T-helper 2 cell (primary cell): ENCODE measurements at places on chromosomes 4 and X.
A peak's percentile ranks its signal among the peaks of the same experiment; 100 is the strongest.

- DNase-seq = no peak
Measured at GRCh38 chr4:44662623-44663005, 11.2 kb upstream of the YIPF7 start.

DNA sequence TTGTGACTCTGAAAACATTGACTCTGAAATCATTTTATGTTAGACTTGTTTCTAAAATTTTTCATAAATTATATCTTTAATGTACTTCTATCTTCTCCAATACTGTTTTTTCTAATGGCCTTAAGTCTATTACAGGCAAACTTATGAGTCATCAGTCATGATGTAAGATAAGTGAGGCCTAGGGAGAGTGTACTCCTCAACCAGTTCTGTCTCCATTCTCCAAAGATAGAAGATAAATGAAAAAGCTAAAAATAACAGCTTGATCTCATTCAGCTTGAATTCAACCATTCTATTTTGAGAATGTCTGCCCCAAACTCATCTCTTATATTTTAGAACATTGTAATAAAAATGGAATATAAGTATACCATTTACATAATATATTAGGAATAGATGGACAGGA, 34.5 kb downstream of the STBD1 start:
- no peak for DNase-seq

DNA sequence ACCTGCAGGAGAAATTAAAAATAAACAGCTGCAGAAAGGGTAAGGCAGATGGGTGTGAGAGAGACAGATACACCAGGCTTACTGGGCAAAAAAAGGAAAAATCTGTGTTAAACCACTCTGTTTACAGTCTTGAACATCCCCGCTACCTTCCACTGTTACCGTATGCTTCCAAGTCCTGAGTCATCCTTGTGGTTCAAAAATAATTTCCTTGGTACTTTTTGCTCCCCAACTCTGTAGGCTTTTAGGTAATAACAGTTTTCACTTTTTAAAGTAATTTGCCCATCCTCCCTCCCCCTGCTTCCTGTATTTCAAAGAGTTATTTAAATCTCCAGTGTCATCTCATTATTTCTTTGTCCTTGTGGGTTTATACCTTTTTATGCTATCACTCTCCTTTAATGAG, 210.1 kb upstream of the FAT4 start:
- no peak for DNase-seq

GRCh38 chrX:107117993-107118321, 665 bp downstream of the RBM41 start:
- DNase-seq = peak; percentile 17

GRCh38 chr4:8544741-8545438, 35.3 kb upstream of the GPR78 start:
- no peak for DNase-seq

GRCh38 chrX:3940000-3940610, 226.7 kb upstream of the PRKX start:
- peak; percentile 2 for DNase-seq

DNA sequence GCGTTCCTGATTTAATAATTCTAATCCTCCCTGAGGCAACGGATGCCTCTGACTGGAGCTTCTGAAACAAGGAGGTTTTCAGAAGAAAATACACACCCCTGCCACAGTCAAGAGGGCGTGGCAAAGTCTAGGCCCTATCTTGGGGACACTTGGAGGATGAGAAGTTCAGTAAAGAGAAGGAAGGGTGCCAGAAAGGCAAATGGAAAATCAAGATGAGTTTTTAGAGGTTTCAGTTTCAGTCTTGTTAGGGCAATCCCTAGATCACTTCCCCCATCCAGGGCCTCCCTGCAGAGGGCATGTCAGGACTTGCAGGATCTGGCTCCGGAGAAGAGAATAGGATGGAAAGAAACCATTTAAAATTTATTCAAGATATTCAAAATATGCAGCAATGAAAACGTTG, 28.5 kb upstream of the FGF2 start:
- DNase-seq = no peak

- no peak for DNase-seq
Measured at GRCh38 chr4:110510955-110511544, 35.1 kb downstream of the ENPEP start.

DNA sequence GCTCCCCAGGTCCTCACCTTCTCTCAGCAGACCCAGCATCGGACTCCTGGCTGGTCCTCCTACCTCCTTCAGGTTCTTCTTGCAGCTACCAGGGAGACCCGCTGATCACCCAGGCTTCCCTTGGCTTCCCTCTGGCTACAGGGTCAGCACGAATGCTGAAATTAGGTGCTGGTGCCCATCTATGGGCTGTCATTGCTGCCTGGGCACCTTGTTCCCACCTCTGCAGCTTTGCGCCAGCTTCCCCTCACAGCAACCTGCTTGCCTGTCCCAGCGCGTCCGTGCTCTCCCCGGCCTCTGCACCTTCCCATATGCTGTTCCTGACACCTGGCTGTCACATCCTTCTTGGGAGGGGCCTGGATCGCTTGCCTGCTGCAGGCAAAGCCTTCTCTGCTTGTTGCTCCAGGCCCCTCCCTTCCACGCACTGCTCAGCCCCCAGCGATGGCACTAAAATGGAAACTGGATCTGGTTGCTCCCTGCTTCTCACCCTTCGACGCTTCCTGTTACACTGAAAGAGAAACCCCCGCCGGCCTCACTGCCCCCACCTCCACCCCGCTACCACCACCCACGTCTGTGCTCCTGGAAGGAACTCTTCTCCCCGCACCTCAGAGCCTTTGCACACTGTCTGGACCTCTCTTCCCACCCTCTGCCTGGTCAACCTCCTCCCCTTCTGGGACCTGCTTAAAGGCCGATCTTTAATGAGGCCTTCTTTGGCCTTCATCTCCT, 22.2 kb downstream of the C4orf50 start:
- DNase-seq = no peak

DNA sequence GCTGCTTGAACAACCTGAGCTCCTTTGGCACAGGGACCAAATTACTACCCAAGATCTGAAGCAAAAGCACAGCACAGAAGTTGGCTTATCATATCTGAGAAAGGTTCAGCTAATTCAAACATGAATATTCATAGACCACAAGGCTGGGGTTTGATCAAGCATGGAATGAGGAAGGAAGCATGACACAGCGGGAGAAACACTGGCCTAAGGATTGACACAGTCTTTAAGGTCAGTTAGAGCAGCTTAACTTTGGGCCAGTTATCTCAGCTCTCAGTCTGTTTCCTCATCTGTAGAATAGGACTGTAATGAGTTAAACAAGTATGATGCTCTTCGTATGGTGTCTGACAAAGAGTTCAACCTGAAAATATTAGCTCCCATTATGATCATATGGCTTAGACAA, 88.5 kb upstream of the CBR4 start:
- DNase-seq = no peak

- DNase-seq = no peak
Measured at GRCh38 chrX:136652822-136653723, 5.1 kb downstream of the CD40LG start.

- DNase-seq = no peak
Measured at GRCh38 chr4:5033281-5033841, 14.1 kb upstream of the CYTL1 start.

DNA sequence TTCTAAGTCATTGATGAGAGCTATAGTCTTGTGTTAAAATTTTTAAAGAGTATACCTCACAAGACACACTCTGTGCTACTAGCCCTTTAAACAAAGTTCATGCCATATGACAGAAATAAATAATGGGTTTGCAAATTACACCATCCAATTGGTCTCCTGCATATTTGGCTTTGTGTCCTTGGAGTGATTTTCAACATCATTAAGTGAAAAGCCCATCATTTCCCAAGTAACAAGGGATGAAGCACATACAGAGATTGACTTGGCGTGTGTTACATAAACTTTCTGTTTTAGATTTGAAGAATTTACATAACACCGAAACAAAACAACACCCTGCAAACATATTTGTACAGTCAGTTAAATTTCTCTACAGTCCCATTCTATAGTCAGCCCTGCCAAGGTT, 216.9 kb upstream of the NEIL3 start:
- no peak for DNase-seq

DNA sequence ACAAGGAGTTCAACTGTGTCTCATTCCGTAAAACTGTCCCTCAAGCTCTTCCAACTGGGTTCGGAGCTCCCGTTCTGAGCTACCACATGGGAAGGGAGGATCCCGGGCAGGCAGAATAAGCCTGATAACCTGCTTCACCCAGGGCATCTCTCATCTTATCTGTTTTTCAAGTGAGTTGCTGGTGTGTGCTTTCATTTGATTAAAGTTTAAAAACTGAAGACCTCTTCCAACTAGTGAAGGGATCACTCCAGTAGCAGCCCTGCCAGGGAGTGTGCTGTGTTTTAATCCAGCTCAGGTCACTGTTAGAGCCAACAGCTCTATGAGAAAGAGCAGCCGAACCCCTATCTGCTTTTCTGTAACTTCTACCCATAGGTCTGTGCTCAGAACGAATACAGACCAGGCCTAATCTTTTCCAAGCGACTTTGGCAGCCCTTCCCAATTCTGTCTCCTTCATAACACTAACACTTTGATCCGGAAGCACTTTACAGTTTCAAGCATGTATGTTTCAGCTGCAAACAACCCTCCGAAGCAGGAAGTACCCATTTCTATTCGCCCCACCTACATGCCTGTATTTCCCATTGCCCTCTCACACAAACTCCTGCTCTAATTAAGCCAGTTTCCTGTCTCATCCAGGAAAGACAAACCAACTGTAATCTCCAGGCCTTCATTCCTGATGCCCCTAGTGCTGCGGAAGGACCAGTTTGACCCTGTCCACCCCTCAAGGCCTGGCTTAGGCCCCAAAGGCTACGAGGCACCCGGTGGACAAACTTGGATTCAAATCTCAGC, 60.9 kb downstream of the IRF2 start:
- no peak for DNase-seq

- no peak for DNase-seq
Measured at GRCh38 chr4:168259096-168259495, 59.5 kb downstream of the DDX60 start.
